Stimulated activated CD4-positive, alpha-beta T cell treated with anti-CD3 and anti-CD28 coated beads, Interleukin-2, amount 100 ng/mL, for 24 hours (primary cell): ENCODE measurements at places on chromosomes 4 and X.

GRCh38 chrX:15601932-15602331, 1.2 kb upstream of the ACE2 start:
- no peak for DNase-seq

DNA sequence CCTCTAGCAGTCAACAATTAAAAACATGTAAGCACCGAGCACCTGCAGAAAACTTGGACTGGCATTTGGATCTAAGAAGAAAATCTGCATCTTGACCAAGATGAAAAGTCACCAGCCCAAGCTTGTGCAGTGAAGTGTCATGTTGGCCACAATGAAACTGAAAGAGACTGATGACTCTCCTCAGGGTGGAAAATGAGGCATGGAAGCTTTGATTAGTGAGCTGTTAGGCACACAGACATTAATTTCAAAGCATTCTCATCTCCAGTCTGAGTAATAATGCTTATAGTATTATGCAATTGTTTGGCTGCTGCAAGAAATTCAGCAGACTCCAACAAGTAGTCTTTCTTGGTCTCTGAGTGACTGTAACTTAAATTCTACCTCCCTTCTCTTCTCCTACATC, 150.1 kb downstream of the AR start:
- no peak for DNase-seq

- no peak for DNase-seq
These were observed 587.5 kb upstream of the MAGEB2 start for GRCh38 chrX:29627833-29628232.

- no peak for DNase-seq
These were observed 46.1 kb upstream of the GPR78 start for GRCh38 chr4:8534129-8534528.

DNA sequence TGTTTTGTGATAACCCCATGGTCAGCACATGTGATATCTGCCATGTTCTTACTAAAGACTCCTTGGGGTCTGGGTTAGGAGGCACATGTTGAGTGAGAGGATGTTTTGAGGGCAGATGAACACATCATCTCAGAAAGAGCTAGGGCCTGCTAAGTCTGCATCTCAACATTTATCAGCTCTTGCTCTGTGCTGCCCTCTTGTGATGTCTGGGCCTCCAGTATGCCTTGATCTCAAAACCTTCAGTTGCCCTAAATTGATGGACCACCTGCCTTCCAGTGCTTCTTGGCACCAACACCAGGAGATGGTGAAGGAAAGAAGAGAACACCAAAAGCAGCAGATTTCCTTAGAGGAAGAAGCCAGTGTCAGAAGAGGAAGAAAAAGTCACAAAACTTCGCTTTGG, 22.5 kb downstream of the MID1 start:
- no peak for DNase-seq

GRCh38 chrX:50495616-50496015, 25.0 kb upstream of the DGKK start:
- DNase-seq: no peak

GRCh38 chr4:62517716-62518115, 1317.6 kb downstream of the ADGRL3 start:
- DNase-seq: no peak

DNA sequence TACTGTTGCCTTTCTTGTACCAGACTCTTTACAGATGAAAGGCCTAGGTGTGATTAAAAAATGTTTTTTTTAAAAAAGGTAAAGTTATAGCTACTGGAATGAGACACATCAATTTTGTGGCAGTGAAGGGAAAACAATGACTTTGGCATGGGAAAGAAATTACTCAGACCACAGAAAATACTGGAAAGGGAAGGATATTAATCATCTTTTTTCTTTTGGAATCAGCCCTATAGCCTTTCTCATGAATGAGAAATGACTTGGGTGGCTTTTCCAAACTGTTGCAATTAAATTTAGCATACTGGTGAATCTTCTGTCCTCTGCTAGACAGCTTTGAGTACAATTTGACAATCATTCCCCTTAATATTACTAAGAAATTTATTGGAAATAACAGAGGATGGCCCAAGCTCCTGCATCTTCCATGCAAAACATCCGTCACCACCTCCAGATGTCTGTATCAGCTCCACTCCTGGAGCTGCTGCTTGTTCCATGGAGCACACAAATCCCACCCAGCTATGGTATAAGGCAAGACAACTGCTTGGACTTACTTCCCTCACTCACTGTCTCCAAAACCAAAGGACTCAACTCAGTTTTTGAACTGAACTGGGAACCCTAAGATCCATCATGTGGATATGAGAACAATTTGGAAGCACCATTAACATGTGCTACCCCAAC, 97.6 kb upstream of the ARSJ start:
- no peak for DNase-seq

DNA sequence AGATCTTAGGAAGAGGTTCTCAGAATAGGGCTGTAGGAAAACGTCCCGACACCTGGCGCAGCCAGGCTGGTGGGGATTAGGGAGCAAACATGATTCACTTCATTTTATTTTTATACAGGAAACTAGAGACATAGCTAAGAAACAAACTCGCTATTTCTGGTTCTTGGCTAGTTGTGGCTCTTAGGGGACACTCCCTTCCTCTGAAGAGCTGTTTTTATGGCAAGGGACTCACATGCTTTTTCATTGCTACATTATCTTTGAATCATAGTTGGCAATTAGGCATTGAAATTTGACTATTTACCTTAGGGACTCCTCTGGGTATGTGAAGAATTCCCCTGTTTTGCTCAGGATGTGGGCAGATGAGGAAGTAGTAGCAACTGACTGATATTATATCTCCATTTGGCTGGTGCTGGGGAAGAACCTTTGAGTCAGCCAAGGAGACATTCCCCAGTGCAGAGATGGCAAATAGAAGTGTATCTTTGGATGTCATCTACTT, 174.5 kb downstream of the SMIM20 start:
- DNase-seq: peak; percentile 53

GRCh38 chr4:44632733-44633132, 18.7 kb downstream of the YIPF7 start:
- DNase-seq: no peak

DNA sequence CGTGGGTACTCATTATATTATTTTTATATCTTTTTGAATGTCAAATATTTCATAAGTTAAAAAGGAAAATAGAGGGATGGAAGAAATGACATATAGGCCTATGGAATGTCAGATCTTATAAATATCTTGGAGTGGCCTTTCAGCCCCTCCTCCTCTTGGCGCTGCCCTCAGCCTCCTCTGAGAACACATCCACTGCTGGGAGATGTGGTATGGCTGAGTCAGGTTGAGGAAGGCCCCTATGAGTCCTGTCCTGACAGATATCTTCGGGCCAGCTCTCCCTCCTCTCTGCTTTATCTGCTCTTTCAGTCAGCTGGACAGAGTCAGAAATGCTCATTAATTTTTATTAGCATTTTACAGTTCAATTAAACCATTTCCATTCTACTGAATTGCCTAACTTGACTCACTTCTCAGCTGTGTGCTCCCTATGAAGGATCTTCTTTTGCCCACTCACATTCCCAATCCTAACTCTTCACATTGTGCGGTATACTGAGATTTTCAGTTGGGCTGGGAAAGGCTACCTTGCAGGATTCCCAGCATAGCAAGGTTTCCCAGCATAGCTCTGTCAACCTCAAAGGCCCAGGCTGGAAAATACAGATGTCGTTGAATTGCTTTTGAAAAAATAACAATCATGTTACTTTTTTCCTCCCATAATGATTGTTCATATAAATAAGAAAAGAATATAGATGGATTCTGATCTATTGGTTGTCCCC, 128.0 kb downstream of the ARHGEF9 start:
- DNase-seq: no peak

DNA sequence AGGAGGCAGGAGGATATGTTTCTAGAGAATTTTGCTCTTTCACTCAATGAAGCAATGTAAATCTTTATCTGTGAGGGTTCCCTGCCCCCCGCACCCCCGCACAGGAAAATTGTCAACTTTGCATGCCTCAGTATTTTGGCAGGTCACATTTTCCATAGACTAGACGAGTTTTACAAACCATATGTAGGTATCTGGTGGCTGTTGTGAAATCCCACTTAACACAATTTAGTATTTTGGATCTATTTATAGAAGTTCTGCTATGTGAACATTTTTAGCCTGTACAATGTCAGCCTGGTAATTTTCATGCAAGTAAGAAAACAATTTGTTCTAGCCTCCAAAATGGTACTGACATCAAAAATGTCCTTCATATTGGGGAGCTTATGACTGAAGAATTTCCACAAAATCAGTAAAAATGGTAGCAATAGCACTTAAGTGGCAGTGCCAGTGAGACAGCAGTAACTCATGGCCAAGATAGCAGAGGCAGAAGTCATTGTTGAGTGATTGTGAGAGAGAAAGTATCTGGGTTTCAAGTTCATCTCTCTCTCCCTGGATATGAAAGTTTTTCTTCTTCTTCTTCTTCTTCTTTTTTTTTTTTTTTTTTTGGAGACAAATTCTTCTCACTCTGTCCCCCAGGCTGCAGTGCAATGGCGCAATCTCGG, 12.4 kb upstream of the FRYL start:
- DNase-seq: no peak

DNA sequence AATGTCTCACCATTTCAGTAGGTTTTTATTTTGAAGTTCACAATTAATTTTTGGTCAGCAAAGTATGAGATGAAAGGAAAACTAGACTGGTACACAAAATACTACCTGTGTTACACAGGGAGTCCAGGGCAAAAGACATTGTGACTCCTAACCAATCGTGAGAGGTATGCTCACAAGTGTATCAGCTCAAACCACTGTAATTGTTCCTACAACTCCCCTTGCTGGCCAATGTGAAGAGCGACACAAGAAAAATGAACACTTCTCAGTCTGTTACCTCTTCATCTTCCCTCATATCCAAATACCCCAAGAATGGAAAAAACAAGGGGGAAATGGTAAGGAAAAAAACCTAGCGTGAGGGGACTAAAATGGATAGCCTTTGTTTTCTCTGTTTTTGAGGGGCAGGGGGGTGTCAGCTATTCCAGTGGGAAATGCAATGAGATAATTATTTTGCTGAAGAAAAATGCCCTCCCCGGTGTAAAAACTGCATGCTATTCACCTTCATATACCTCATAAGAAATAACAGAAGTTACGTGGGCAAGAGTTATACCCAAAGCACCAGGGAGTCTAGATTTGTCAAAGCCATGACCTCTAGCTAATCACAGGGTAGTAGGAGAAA, 30.6 kb upstream of the NSUN7 start:
- DNase-seq: no peak

- no peak for DNase-seq
These were observed 8.3 kb upstream of the GRPEL1 start for GRCh38 chr4:7075962-7076695.

DNA sequence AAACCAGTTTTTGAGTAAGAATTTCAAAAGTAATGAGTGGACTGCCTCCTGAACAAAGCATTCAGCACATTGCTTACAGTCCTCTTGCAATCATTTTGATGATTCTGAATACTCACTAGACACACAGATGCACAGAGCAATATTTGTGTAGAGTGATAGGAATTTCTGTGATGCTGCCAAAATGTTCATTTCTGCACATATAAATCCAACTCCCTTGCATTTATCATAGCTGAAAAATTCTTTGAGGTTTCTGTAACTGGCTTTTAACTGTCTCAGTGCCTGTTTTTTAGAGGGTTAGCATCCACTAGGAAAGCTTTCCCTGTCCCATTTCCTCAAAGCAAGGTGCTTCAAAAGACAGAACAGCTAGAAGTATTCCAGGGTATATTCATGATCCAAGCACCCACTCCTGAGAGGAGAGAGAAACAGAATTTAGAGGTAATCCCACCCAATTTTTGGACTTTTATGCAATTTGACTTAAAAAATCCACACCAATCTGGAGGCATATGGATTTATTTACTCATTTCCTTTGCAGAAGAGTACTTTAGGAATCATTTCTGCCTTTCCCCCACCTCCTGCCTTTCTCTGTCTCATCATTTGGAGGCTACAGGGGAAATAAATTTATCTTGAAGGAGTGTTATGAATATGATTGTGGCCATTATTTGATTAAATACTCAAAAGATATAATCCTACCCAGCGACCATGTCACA, 234.5 kb upstream of the SLIT2 start:
- DNase-seq: no peak

- no peak for DNase-seq
These were observed 5.3 kb downstream of the COPS4 start for GRCh38 chr4:83040269-83040668.
